ENCODE measurements at places on chromosomes 2 and 18.
A peak's percentile ranks its signal among the peaks of the same experiment; 100 is the strongest.

- DNase-seq: no peak
Measured at GRCh38 chr18:36130039-36130831, 536 bp downstream of the ELP2 start.

DNA sequence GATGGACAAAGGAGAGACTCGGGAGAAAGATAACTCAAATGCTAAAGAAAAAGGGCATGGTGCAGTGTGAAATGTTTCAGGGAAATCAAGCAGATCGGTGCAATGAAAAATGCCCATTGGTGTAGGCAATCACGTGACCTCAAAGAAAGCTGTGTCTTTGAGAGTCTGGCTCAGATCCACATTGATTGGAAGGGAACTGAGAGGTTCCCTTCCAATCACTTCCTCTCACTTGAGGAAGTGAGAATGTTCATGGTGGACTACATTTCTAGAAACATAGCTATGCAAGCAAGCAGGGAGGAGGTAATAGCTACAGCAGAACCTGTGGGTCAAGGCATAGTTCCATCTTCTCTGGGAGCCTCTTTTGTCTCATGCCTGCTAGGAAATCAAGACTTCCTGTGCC lies 187.4 kb downstream of the LPIN1 start:
- DNase-seq: no peak

GRCh38 chr2:202814226-202814625 lies 57.3 kb downstream of the ICA1L start:
- DNase-seq: no peak

DNA sequence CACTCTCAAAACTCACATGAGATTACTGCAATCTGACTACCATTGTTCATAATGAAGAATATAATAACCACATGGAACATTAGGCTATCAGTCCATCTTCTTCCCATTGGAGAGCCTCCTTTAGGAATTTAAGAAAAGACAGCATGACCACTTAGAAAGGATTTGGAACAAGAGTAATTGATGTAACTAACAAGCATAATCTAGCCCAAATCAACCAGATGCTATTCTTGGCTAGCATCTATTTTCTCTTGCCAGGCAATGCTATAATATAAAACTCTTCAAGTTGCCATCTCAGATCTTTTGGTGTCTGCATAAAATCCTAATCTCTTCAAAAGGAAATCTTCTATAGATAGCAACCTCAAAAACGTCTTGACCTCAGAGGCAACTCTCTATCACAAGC lies 152.0 kb upstream of the REG3G start:
- no peak for DNase-seq

- peak; percentile 18 for DNase-seq
Measured at GRCh38 chr18:49510393-49511115, 23.5 kb upstream of the C18orf32 start.

GRCh38 chr2:7785700-7786099 lies 868.5 kb downstream of the RNF144A start:
- no peak for DNase-seq

DNA sequence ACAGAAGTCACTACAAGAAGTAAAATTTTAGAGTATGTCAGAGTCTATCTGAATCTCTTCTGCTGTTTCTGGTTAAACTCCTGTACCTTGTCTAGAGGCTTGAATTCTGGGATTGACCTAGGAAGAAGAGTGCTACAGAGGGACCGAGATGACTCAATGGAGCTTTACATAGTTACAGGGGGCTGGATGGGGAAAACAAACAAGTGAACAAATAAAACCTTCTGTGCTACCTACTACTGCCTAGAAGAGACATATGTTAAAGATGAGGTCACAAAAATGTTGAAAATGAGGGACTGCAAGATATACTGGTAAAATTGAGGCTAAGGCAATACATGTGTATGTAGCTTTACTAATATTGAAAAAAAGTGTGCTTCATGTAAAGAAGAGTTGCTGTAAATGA lies 265.4 kb upstream of the TFPI start:
- no peak for DNase-seq

DNA sequence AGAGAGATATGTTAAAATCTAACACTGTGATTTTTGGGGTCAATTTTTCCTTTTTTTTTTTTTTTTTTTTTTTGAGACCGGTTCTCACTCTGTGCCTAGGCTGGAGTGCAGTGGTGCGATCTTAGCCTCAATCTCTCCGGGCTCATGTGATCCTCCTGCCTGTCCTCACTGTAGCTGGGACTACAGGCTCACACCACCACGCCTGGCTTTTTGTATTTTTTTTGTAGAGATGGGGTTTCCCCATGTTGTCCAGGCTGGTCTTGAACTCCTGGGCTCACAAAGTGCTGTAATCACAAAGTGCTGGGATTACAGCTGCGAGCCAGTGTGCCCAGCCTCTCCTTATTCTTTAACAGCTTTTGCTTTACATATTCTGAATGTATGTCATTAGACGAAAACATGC lies 2.9 kb upstream of the HAAO start:
- DNase-seq: no peak

DNA sequence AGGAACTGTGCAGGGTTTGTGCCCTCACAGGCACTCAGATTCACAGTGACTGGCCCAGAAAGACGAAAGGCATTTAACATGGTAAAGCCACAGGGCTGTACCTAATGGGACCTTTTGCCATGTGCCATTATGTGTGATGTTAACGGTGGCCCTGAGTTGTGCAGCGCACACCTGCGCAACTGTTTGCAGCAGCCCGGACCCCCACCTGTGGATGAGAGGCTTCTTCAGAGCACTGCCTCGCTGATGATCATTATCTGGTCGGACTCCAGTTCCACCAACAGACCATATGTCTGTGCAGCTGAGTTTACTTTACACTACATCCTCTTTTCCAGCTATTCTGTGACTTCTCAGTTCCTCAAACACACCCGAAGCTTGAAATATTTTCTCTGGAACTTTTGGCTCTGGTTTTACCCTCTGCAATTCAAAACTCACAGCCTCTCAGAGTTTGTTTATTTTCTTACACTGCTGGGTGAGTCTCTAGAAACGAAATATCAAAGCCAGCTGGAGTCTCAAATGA lies 35.6 kb upstream of the UBE2F start:
- DNase-seq: no peak

DNA sequence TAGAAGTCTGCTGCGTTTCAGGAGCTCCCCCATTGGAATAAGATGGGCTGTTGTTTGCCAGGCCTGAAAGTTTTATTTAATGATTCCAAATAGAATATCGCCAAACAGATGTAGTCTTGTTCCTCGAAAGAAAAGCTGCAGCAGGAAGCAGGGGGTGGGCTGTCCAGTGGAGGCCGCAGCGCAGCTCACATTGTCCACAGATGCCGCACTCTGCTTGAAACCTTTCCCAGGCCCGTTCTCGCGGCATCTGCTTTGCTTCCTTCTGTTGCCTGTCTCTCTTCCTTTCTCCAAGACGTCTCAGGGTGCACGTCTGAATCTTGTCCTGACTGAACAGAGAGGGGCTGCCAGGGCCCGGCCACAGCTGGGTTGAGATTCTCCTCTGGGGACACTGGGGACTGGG lies 12.4 kb upstream of the IGFBP2 start:
- no peak for DNase-seq

- DNase-seq: no peak
Measured at GRCh38 chr2:173087214-173087581, 11.6 kb downstream of the MAP3K20 start.

DNA sequence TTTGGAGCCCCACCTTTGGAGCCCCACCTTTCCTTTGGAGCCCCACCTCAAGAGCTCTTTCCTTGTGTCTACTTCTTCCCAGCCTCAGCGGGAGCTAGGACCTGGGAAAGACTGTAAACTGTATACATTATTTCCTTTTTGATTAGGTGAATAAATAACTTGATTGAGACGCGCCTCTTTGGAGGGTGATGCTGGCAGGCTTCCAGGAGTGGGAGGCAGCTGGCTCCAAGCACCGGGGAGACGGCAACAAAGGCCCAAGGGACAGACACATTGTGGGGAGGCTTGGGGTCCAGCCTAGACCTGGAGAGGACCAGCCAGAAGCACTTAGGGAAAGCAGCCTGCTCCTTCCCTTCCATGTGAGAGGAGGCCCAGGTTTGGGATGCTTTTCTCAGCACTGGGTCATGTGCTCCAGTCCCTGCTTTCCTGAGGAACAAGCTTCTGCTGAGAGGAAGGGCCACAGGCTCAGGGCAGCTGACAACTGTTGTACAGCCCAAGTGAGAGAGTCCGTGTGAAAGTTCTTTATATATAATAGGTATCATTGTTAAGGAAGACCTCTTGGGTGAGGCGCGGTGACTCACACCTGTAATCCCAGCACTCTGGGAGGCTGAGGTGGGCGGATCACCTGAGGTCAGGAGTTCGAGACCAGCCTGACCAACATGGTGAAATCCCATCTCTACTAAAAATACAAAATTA lies 297.2 kb upstream of the SLC14A2 start:
- no peak for DNase-seq

- no peak for DNase-seq
Measured at GRCh38 chr2:64482765-64483504, 29.0 kb downstream of the LGALSL start.

DNA sequence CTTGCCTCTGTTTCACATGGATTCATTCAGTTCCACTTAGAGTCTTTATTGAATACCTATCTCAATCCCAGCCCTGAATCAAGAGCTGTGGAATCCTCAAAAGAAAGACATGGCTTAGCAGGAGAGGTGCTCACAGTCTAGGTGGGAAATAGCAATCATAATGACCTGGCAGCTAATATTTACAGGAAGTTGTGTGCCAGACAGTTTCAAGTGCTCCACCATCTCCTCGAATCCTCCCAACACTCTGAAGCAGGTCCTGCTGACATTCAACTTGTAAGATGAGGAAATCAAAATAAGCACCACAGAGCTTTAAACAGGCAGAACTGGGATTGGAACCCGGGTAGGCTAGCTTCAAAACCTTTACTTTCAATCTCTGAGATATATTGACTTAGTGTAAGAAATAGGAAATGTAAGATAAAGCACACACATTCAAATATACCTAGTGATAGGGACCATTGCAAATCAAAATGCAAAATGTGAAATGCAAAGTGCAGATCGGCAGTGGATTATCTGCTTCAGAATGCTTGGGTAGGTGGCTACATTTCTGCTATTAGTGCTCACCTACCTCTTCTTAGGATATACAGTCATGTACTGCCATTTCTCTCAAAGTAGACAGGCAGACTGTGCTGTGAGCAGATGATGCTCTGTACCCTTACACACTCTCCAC lies 182.0 kb downstream of the PRKCE start:
- no peak for DNase-seq

GRCh38 chr2:82993609-82994008 lies 1465.5 kb downstream of the SUCLG1 start:
- no peak for DNase-seq

DNA sequence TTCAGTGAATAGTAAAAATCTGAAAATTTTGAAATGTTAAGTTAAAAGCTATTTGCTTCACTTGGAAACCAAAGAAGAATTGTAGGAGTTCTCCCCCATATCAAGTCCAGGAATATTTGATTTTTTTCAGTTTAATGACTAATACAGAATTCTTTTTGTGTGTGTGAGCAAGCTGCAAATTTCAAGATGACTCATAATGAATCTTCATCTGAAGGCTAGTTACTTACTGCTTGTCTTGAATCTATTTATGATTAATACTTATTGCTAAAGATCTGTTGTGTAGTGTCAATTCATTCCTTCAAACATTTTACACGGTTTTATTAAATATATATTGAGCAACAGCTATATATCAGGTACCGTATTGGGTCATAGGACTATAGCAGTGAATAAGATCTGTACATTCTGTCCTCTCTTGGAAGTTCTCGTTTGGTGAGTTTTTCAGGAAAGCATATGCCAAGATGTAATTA lies 47.8 kb upstream of the CAVIN2 start:
- no peak for DNase-seq

GRCh38 chr18:39434223-39434920 lies 1868.8 kb upstream of the CELF4 start:
- DNase-seq: no peak

DNA sequence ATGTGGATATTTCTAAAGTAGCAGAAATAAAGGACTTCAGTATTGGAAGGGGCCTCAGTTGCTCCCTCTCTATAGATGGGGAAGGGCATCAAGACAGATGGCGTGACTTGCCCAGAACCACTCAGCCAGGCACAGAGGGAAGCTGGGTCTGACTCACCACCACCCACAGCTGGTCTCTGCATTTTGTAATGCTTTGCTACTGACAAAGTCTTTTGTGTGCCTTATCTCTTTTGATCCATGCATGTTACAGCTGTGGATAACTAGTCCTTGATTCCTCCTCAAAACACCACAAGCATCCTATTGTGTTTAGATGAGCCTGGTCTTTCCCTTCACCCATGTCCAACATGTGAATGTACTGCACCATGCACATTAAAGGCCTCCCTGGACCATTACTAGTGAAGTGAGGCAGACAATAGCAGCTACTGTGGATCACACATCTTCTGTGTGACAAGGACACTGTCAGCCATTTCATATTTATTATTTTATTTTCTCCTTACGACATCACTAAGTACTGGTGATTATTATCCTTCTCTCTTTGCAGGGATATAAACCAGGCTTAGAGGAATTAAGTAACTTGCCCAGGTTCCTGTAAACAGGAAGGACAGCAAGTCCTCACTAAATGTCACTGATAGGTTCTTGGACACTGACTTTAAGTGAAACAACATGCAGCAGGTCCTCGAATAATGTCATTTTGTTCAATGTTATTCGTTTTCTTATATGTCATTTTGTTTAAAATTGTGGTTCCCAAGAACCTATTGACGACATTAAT lies 29.6 kb upstream of the IL37 start:
- no peak for DNase-seq

GRCh38 chr2:15790326-15790725 lies 150.0 kb upstream of the MYCN start:
- DNase-seq: no peak

- no peak for DNase-seq
Measured at GRCh38 chr2:11808016-11808400, 61.6 kb downstream of the LPIN1 start.

DNA sequence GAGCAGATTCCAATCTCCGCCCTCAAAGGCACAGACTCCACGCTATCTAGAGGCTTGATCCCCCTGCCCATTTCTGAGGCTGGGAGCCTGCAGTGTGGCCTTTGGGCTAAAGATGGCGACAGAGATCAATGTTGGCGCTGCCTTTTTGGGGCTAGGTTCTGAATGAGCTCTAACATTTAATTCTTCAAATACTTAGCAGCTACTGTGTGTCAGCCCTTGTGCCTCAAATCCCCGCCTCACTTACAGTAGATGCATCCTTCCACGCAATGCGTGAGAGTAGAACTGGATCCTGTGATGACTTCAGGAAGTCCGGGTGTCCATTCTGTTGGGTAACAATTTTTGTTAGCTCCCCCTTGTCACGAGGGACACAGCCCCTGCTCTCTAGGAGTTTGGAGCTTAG lies 12.4 kb downstream of the IL1F10 start:
- DNase-seq: no peak

DNA sequence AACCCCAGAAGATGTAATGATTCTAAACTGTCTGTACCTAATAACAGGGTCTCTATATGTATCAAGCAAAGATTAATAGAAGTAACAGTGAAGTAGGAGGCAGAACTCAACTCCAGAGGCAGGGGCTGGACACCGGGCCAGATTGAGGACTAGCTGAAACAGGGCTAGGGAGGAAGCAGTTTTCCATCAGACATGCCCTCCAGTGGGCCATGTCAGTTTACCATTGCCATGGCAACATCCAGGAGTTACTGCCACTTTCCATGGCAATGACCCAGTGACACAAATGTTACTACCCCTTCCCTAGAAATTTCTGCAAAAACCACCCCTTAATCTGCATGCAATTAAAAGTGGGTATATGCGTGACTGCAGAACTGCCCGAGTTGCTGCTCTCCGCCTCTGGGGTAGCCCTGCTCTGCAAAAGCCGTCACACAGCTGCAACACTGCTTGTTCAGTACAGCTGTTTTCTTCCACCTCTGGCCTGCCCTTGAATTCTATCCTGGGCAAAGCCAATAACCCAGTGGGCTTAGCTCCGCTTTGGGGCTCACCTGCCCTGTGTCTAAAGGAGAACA lies 58.7 kb downstream of the TMEM18 start:
- no peak for DNase-seq
